ENCODE measurements at places on chromosomes 5 and 9.

- no peak for DNase-seq
These were observed 126.0 kb upstream of the IL12B start for GRCh38 chr5:159456261-159456660.

DNA sequence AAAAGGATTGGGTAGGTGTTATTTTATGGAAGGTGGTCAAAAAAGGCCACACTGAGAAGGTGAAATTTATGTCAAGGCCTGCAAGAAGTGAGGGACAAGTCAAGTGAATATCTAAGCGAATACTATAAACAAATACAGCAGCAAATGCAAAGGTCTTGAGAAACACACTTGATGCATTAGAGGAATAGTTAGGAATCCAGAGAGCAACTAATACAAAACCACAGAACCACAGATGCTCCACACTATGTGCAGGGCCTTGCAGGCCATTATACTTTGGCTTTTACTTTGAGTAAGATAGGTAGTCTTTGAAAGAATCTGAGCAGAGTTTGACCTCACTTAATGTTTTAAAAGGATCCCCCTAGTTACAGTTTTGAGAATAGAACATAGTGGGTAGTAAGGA lies 4.6 kb downstream of the ZNF622 start:
- DNase-seq, result no peak

DNA sequence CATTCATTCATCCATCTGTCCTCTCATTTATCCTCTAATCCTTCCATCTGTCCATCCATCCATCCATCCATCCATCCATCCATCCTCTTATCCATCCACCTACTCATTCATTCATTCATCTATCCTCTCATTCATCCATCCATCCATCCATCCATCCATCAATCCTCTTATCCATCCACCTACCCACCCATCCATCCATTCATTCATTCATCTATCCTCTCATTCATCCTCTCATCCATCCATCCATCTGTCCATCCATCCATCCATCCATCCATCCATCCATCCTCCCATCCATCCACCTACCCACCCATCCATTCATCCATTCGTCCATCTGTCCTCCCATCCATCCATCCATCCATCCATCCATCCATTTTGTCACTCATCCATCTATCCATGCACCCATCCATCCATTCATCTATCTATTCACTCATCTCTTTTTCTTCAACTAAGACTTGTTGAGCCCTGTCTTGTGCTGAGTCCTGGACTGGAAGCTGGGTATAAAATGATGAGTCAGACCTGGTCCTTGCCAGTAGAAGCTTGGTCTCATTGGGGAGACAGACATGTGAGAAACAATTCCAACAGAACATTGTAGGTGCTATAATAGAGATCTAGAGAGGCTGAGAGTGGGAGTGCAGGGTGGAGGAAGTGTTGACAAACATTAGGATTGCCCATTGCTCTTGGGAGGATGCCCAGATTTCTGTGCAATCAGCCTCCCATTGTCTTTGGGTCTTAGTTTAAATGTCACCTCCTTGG lies 55.0 kb upstream of the IER5L start:
- no peak for DNase-seq

- no peak for DNase-seq
These were observed 100.9 kb downstream of the PIK3R1 start for GRCh38 chr5:68316469-68316868.
